ENCODE measurements at places on chromosomes 2 and 18. TPM values are rescaled to one million over a fixed set of nuclear protein-coding genes. Genes with fewer than 3 reads are reported as not detected.

- DNase-seq: peak; percentile 30
These were observed 4.8 kb downstream of the COPS9 start for GRCh38 chr2:240131296-240131695.

DNA sequence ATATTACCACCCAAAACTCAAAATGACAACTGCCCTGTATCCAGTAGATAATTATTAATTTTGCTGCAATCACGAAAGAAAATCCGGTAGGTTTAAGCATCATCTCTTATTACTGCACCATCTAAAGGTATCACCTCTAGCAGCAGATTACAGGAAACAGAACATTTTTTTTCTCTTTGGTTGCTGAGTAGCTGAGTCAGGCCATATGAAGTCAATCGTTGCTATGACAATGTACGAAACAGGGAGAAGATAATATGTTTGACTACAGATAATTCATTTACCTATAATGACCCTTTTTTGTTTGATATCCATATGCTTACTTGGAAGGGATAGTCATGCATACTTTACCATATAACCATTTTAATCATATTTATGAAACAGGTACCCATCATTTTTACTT, 831.6 kb upstream of the CHAC2 start:
- no peak for DNase-seq

DNA sequence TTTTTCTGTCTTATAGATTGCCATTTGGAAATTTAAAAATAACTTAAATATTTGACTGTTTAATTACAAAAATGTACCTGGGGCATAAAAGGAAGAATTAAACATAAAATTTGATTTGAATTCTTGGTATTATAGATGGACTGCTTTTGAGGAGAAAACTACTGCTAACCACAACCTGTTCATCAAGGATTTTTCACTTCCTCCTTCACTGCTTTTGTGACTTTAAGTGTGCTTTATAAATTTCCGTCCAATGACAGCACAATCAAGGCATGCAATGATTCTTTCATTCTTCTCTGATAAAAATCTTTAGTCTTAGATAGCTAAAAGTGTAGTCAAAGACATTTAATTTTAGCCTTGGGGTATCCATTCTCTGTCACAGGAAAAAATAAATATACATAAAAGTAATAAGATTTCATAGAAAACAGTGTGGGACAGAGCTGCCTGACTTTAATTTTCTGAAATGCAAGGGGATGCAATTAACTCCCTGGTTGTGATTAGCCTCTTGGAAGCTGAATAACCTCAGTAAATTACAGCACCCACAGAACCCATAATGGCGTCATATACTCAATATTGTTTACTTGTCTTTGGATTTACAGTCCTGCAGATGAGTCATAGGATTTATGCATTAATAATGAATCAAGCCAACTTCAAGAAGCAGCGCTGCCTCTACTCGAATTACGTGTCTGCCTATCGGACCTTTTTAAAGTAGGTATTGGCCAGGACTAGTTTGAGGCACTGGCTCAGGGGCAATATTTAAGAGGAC, 587.9 kb downstream of the NRXN1 start:
- DNase-seq: no peak

DNA sequence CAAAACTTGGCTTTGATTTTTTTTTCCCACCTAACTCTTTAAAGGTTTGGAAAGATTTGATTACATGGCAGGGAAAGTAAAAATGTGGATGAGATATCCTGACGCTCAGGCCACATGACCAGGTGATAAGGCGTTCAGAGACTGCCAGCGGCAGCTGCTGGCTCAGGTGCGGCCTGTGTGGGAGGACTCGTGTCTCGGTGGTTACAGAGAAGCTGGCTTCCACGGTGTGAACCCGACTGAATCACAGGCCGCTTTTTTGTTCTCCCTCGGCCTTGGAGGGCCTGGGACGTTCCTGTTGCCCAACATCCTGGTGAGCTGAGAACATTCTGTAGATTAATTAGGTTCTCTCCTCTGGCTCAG, 124.2 kb upstream of the ZNF516 start:
- DNase-seq: peak; percentile 68

- DNase-seq: no peak
These were observed 177.3 kb downstream of the TMEM247 start for GRCh38 chr2:46656640-46657039.

GRCh38 chr18:55570966-55571365, 17.0 kb downstream of the TCF4 start:
- DNase-seq: no peak

DNA sequence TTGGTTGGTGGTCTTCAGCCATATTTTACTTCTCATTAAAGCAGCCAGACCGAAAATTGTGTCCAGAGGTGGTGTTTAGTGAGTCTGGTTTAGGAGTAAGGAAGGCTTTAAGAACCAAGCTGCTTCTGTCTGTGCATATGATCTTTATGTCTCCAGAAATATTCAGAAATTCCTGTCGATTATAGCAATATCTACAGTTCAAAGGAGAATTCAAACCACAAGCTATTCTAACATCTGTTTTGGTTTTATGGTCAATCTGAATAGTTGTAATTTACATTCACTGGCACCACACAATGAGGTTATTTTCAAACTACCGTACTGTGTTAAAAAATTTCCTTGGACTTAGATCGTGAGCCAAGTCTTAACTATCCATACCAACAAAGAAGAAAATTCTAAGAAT, 11.3 kb downstream of the UPP2 start:
- DNase-seq: no peak

DNA sequence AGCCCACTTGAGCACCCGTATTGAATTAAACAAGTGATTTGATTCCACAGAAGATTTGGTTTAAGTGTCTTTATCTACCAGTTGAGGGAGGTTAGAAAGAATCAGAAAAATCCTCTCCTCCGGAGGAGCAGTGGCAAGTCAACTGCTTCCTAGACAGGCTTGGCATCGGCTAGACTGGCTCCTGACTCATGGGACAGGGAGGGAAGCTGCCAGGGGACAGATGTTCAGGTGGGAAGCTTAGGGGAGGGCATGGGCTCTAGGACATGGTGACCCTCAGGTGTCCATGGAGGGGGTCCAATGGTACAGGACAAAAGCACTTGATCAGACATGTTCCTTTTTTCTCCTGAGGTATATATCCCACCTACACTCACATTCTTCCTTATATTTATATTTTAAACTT, 119.3 kb upstream of the IL1R2 start:
- DNase-seq: no peak

DNA sequence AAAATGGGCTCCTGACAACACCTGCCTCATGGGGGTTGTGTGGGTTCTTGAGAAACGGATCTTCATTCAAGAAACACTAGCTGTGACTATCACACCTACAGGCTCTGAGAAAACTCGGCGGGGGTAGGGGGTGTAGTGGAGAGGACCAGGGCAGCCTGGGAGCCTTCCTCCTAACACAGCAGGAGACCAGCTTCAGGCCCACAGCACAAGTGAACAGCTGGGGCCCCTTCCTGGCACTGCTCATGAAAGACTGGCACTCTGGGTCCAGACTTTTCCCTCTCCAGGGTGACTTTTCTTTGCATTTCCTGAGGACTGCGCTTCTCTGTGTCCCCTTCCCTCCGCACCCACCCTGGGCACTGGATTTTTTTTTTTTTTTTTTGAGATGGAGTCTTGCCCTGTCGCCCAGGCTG, 7.2 kb upstream of the SEMA4C start:
- no peak for DNase-seq

- DNase-seq: no peak
These were observed 119.3 kb upstream of the SIX2 start for GRCh38 chr2:45128580-45128997.

GRCh38 chr2:234751275-234751973, 200.4 kb upstream of the SH3BP4 start:
- no peak for DNase-seq

- DNase-seq: no peak
These were observed 13.2 kb upstream of the DES start for GRCh38 chr2:219404954-219405353.

DNA sequence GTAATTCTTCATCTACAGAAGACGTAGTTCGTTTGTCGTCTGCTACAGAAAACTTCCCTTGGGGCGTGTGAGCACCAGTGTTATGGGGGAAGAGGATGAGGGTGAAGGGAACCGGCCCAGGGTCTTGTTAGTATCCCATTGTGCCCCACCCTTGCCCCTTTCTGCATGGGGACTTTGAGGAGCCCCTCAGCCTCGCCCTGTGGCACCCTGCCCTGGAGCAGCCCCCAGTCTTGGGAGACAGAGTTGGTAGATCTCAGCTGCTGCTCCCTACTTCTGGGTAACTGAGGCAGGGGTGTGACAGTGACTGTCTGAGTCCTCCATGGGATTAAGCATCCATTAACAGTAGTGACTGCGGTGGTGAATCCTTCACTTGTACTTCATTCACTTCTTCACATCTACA, 50.1 kb downstream of the RNF144A start:
- no peak for DNase-seq

GRCh38 chr2:13545320-13545719, 828.6 kb downstream of the TRIB2 start:
- DNase-seq: no peak

- DNase-seq: peak; percentile 34
These were observed 36.2 kb downstream of the HJURP start for GRCh38 chr2:233817995-233818638.

DNA sequence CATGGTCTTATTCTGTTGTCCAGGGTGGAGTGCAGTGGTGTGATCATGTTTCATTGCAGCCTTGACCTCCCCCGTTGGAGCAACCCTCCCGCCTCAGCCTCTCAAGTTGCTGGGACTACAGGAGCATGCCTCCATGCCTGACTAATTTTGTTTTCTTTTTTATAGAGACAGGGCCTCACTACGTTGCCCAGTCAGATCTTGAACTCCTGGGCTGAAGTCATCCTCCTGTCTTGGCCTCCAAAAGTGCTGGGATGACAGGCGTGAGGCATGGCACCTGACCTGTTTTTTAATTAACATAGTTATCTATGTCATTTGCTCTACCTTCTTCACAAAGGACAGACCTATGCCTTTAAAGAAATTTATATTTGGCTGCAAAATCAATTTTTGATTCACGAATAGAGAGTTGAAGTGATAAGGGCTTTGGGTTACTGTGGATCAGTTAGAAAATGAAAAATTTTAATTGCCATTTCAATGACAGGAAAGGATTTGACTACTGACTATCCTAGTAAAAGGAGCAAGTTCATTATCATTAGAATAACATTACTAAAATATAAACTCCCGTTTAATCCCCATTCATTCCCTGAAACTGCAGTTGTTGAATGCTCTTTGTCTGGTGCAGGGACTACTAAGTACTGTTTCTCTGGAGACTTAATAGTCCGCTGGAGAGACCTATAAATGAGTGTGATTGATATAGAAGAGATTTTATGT, 3.7 kb downstream of the RNF138 start:
- DNase-seq: no peak

DNA sequence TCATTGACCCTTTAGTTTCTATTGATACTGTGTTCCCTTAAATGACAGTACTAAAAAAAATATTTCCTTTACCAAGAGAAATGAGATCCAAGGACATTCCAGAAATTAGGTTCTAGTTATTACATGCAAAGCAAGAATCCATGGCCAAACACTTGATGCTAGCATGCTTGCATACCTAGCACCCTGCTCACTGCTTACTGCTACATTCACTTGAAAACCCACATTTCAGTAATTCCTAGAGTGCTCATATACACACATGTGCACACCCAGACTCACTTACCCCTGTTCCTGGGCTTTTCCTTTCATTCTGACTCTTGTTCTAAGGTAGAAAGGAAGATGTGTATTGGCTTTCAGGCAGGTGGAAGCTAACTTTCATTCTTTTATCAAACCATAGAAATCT, 395.9 kb downstream of the THSD7B start:
- no peak for DNase-seq

Gene FTCDNL1
- 2.4 TPM for total RNA-seq

Gene TANC1
- total RNA-seq: 12.1 TPM

Gene MYO3B
- total RNA-seq: 1.1 TPM

Gene NEU4
- total RNA-seq: not detected

Gene CAVIN2
- total RNA-seq: 4.1 TPM

Gene ZDBF2
- 11.0 TPM for total RNA-seq

Gene NT5C1B
- total RNA-seq: not detected

All from pancreas (tissue), 10 donors.